ENCODE measurements at places on chromosomes 3 and 15. TPM values are rescaled to one million over a fixed set of nuclear protein-coding genes. Genes with fewer than 3 reads are reported as not detected.

Gene PP2D1
- total RNA-seq: not detected

Gene DLL4
- 7.6 TPM for total RNA-seq

Gene CFAP100
- not detected for total RNA-seq

Gene RTP1
- not detected for total RNA-seq

DNA sequence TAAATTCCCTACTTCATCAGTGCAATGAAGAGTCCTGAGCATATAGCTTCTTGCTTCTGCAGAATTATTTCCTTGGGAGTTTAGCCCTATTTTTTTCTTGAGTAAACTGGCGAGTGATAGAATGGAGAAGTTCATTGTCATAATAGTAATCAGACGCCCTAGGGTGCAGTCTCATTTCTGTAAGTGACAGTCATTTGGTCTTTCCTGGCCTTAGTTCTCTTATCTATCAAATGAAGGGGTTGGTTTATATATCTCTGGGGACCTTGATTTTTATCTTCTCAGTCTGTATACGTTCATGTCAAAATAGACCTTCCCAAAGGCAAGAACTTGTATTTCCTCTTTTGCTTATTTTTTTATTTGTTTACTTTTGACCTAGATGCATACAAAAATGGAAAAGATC, 9.9 kb upstream of the ALPK3 start:
- DNase-seq: no peak

- no peak for DNase-seq
These were observed at the start of gene KBTBD13 for GRCh38 chr15:65076486-65077290. KBTBD13 (plus strand) TSS chr15:65076746; CDS start chr15:65076816, 70 bp downstream.

GRCh38 chr3:14228681-14229470, 50.3 kb downstream of the LSM3 start:
- DNase-seq: no peak

DNA sequence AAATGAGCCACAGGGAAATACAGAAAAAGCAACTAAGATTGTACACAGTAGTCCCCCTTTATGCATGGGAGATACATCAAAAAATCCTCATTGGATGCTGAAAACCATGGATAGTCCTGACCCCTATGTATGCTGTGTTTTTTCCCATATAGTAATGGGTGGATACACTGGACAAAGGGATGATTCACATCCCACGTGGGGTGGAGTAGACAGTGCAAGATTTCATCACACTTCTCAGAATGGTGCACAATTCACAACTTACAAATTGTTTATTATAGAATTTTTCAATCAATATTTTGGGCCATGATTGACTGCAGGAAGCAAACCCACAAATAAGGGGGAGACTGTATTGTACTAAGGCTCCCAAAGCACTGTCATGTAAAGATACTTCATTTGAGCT, 224.4 kb upstream of the STRIT1 start:
- no peak for DNase-seq

- no peak for DNase-seq
These were observed 35.2 kb downstream of the SLC6A20 start for GRCh38 chr3:45760878-45761711.

DNA sequence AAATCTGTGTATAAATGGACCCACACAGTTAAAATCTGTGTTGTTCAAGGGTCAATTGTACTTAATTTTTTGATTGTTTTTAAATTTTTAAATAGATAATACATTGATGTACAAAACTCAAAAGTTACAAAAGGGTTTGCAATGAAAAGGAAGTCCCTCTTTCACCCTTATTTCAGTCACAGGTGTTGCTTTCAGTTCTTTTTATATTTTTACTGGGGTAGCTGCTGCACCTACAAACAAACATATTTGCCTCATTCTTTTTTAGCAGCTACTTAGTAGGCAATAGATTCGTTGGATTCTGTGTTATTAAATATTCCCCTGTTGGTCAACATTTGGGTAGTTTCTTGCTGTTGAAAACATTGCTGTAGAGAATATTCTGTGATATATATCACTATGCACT, 44.4 kb downstream of the PIAS1 start:
- no peak for DNase-seq

DNA sequence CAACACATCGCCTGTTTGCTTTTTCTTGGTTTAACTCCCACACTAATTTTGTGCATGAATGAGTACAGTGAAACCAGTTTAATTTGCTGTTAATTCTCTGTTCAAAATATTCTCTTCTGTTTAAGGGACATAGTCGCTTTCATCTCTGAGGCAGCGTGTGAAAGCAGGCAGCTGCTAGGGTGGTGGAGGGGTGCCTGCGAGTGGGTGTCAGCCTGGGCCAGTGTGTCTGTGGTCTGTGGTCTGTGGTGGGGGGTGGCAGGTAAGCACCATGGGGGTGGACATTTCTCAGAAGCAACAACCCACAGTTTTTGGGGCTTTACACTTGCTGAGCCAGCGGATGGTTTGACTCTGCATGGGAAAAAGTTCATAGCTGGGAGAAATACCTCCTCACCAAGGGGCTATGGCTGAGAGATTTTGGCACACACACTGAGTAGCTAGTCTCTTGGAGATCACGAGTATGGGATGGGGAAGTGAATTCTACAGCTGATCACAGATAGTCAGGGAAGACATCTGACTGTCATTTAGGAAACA, 109.2 kb downstream of the EPHB1 start:
- DNase-seq: no peak

DNA sequence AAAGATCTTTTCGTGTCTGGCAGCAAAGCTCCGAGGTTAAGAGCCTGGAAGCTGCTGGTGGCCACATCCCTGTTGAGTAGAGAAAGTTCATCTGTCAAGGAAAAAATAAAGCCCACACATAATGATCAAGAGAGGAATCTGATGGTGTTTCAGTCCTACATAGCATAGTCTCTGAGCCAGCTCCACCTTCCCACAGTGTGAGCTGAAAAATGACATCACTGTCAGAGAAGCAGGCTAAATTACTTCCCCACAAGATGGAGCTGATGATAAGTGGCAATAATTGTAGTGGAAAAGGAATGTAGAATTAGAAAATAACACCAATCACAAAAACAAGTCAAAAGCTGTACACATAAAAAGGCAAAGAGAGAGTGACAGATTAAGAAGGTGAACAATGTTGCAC, 84.5 kb downstream of the AQP9 start:
- DNase-seq: no peak

DNA sequence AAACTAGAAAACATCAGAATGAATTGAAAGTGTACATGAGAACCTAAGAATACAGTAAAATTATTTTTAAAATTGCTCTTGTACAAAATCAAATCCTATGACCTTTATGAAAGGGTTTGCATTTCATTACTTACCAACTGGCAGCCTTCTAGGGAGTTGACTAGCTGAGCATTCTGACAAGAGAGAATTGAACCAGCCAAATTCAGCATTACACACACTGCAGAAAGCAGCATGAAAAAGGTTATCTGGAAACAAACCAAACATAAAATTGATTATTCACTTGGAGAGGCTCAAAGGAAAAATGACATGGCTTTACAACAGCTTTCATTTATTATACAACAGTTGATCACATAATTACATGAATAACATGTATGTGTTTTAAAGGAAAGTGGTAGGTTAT, 17.4 kb downstream of the NSMCE3 start:
- no peak for DNase-seq

GRCh38 chr15:78630886-78631633, 9.9 kb downstream of the CHRNB4 start:
- no peak for DNase-seq

GRCh38 chr3:56758539-56758981, 43.2 kb downstream of the ARHGEF3 start:
- DNase-seq: peak; percentile 36
